ENCODE measurements at places on chromosomes 1 and 21.
A peak's percentile ranks its signal among the peaks of the same experiment; 100 is the strongest.

GRCh38 chr1:179809506-179810366, 66.6 kb downstream of the FAM163A start:
- DNase-seq = peak; percentile 31

- DNase-seq = no peak
Observed at GRCh38 chr1:161166669-161167548, 683 bp downstream of the PPOX start.

DNA sequence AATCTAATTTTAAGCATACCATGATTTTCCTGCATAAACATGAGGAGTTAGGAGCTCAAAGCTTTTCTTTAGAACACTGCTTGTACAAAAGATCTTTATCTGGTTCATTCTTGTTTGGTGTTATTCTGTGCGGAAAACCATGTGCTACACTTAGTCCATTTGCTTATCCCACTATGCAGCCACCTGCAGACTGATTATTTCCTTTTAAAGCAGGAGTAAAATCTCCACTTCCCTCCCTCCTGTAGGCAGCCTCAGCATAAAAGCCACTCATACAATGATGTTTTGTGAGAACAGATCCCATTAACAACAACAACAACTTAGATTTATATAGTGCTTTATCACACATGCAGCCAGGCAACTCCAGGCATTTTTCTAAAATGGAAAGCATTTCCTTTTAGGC, 355.3 kb upstream of the NEGR1 start:
- DNase-seq = no peak

DNA sequence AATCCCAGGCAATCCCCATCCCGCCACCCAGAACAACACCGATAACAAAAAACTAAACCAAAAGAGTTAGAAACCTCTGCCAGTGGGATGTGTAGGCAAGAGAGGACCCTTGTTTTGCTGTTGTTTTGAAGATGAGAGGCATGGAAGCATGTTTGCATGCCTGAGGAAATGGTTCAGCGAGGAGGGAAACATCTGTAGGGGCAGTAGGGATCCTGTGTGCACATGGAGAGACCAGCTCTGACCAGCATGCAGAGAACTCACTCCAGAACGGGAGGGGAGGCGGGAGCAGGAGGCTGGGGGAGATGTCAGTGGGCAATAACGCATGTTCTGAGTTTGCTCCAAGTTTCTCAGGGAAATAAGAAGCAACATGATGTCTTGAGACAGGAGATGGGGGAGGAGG, 5.3 kb downstream of the CLDN14 start:
- no peak for DNase-seq

DNA sequence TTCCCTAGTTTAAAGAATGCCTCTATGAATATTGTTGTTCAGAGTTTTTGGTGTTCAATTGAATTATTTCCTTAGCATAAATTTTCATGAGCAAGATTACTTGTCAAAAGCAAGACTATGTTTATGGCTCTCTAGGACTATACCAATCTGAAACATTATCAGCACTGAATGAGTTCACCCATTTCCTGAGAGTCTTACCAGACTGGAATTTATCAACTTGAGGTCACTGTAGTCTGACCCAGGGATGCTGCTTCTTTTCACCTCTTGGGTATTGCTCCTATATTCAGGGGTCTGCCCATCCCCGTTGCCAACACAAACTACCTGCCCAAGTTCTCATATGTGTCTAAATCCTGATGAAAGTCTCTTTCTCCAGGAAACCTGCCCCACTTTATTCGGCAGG, 42.6 kb downstream of the OPTC start:
- no peak for DNase-seq

DNA sequence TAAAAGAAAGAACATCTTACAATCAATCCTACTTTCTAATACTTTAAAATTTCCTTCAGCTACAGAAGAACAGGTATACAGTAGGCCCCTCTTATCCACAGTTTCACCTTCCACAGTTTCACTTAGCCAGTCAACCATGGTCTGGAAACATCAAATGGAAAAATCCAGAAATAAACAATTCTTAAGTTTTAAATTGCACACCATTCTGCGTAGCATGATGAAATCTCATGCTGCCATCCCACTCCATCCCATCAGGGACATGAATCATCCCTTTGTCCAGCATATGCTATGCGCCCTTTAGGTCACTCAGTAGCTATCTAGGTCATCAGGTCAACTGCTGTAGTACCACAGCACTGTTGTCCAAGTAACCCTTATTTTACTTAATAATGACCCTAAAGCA, 67.7 kb downstream of the HSF2BP start:
- DNase-seq = no peak

Data from stimulated activated CD4-positive, alpha-beta T cell treated with anti-CD3 and anti-CD28 coated beads, Interleukin-12 subunit alpha, Interleukin-12 subunit beta, amount 100 ng/mL, for 48 hours (primary cell).